ENCODE measurements at places on chromosomes 7 and 10. TPM values are rescaled to one million over a fixed set of nuclear protein-coding genes. Genes with fewer than 3 reads are reported as not detected.

DNA sequence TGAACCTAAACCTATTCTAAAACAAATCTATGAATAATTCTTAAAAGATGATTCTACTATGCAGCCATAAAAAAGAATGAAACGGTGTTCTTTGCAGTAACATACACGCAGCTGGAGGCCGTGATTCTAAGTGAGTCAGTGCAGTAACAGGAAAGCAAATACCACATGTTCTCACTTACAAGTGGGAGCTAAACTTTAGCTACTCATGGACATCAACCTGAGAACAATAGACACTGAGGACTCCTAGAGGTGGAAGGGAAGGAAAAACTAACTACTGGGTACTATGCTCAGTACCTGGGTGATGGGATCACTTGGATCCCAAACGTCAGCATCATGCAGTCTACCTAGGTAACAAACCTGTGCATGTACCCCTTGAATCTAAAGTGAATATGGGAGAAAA, 575.0 kb upstream of the MGMT start:
- DNase-seq: no peak

DNA sequence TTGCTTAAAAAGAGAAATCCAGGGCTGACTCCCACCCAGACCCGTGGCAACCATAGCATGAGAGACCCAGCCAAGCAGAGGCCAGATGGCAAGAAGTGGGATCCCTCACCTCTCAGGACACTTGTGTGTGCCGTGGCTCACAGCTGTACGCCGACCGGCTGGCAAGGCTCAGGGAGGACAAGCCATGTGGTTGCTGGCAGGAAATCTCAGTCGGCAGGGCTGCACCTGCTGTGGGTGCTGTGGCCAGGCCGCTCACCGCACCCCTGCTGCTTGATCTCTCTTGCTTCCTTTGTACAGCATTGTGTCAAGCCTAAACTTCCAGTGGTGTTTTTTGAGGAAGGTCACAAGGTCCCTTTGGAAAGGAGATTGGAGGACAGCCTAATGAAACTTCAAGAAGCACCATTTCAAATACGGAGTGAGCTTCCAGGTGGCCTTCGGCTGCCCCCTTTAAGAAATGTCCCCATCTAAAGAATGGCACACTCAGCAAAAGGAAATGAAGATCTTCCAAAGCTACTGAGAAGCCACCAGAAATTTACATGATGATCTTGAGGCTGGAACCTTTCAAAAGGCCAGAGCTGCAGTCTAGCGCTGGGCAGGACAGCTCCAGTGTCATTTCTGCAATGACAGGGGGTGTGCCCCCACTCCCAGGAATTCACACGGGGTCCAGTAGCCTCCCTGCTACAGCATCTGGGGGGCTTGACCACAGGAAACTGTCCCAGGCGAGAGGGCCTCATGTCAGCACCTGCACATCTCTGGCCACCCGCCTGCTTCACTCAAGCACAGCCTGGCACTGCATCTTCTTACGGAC, 409.0 kb upstream of the MGMT start:
- DNase-seq: peak; percentile 24

ENTPD1 gene
- 0.82 TPM for total RNA-seq

ANK3 gene
- 61.9 TPM for total RNA-seq
